ENCODE measurements at places on chromosomes 6 and 20.

DNA sequence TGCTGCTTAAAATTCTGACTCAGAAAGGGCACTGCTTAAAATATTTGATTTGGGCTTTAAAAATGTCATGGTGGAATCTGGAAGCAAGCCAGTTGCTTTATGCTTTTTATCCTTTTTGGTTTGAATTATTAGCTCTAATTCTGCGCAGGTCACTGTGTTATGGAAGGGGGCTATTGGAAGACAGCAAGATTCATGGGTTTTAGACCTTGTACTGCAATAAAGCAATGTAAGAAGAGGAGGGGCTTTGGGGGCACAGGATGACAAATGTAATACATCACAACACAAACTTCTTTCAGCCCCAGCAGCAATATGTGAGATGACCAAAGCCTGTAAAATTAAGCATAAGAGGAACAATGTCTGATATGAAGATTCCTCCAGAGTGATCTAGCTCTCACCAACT lies 68.4 kb downstream of the TFAP2B start:
- no peak for DNase-seq

DNA sequence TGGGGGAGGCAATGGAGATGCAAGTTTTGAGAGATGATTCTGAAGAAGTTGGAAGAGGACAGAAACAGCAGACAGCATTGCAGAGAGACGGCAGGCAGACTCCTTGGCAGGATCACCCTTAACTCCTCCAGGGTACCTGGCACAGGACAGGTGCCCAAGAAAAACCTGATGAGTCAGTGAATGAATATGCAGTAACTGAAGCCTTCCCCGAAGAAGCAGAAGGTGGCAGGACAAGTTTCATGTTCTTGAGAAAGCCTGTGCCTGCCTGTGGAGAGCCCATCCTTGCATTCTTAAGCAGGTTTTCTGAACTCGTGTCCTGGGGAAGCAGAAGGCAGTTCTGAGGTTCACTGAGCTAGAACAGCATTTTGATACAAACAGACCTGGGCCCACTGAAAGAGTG lies 79.6 kb upstream of the SASH1 start:
- no peak for DNase-seq

DNA sequence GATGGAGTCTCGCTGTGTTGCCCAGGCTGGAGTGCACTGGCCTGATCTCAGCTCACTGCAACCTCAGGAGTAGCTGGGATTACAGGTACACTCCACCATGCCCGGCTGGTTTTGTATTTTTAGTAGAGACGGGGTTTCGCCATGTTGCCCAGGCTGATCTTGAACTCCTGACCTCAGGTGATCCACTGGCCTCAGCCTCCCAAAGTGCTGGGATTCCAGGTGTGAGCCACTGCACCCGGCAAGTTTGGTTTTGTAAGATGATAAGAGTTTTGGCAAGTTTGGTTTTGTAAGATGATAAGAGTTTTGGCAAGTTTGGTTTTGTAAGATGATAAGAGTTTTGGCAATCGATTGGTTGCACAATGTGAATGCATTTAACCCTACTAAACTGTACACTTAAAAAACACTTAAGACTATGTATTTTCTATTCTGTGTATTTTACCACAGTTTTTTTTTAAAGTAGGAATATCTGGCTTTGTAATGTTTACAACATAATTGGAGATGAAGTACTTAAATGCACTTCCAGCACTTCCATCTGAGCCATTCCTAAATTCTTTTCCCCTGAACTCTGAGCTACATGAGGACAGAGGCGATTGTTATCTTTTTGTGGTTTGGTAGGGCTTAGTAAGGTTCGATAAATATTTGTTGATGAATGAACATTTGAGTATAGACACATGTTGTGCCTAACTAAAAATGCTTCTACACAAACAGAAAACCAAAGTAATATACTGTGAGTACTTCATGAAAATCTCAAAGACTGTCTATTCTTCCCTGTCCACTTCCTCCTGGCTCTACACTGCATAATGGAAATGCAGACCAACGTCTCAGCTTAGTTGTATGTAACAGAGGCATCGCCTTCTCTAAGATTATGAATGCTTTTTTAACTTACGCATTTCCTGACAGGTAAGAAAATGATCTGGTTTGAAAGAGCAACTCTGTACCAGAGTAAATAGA lies 18.8 kb downstream of the SAMHD1 start:
- no peak for DNase-seq

DNA sequence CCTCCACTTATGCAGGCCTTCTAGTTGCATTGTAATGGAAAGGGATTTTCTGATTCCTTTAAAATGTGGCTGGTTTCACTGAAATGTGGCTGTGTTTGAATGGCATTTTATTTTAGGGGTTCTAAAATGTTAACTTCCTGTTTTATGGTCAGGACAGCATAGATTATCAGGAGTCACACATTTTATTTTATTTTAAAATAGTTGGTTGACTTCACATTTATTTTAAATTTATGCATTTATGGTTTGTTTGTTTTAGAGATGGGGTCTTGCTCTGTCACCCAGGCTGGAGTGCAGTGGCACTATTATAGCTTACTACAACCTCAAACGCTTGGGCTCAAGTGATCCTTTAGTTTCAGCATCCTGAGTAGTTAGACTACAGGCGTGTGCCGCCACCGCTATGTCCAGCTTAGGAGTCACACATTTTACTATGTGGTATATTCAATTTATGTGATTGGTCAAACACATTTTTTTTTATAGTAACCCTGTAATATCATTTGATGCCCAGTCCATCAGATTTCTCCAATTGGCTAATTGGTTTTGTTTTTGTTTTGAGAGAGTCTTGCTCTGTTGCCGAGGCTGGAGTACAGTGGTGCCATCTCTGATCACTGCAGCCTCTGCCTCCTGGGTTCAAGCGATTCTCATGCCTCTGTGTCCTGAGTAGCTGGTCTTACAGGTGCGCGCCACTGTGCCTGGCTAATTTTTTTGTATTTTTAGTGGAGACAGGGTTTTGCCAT lies 2.3 kb downstream of the DTD1 start:
- DNase-seq, result no peak

DNA sequence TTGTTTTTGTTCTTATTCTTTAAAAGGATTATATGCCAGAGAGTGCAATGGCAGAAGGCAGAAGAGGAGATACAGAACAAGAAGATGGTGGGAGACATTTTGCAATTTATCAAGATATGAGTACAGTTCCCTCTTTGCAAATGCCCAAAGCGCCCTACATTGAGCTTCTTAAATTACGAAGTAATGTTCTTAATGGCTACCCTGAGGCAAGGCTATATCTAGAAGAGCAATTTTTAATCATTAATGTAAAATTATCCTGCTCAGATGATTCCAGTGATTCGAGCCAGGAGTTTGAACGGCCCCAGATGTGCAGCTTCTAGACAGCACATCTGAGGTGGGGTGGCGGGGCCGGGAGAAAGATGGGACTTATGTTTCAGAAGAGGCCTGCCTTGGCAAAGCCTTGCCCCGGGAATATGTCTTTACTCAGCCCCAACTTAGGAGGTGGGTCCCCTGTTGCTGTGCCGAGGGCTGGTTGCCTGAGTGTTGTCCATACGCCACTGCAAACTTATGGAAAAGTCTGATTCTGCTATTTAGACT lies 84.9 kb upstream of the MLN start:
- no peak for DNase-seq

DNA sequence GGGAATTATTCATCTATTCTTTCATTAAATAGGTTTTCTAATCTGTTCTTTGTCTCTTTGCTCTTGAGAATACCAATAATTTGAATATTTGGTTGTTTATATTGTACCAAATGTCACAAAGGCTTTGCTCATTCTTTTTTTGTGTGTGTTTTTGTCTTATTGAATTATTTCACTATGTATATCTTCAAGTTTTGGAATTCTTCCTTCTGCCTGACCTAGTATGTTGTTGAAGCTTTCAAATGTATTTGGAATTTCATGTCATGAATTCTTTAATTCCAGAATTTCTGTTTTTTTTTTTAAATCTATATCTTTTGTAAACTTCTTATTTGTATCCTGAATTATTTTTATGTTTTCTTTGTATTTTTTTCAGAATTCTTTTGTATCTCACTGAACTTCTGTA lies 16.8 kb downstream of the HLA-B start:
- no peak for DNase-seq

DNA sequence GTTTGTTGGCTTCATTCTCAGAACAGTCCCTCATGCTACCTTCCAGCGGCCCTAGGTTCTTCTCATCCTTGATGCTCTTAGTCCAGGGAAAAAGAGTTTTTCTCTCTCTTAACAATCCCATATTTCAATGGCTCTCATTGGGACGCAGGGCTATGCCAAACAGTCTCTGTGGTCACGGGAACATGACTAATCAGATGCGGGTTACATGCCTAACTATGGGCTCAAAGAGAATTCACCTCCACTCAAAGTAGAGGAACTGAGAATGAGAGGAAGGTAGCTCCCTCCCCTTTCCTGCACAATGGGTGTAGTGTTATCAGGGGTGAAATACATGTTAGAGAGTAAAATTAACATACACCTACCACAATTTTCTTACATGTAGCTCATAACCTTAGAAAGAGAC lies 18.1 kb upstream of the ATRN start:
- no peak for DNase-seq

DNA sequence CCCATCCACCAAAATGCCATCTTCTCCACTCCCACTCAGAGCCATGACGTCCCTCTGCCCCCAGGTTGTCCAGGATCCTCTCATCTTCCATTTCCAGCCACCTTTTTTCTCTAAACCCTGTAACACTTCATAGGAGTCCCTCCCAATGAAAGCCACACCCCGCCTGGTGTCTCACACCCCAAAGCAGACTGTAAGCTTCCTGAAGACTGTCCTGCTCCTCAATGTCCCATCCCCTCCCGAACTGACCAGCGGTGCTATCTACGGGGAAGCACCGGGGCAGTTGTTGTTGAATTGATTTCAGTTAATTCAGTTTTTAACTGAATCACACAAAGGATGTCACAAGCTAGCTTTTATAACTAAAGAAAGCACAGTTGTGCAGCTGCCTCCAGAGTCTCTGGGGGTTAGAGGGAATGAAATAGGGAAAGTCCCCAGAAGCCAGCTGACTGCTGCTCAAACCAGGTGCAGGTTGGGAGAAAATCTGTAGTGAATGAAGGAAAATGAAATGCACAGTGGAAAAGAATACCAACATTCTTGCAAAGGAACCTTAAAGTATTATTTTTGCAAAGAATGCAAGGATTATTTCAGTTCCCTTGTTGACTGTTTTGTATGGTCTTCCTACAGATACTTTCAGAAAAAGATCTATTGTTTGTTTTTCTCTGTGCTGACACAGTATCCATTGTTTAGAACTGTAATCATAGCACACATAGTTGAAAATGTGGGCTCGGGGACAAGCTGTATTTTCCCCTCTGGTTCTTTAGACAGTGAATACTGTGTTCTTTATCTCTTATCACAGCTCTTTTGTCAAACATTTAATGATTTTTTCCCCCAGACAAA lies 222.6 kb upstream of the QKI start:
- DNase-seq, result no peak

DNA sequence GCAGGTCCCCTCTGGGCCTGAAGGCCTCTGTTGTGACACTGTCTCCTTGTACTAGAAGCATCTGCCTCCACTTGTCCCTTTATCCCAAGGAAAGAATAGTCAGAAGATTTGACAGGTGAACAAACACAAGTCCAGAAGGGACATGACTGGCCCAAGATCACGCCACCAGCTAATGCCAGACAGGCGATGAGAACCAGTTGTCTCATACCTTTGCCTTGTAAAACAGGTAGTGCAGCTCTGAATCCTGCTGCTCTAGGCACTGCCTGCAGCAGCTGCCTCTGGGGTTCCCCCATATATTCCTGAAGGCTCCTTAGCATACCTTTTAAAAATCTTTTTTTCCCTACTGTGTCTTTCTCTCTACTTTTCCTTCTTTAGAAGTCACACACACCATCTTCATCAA lies 25.0 kb downstream of the SCAND1 start:
- no peak for DNase-seq

GRCh38 chr6:1580585-1580984 lies 29.1 kb upstream of the FOXC1 start:
- DNase-seq, result no peak
